ENCODE measurements at places on chromosomes 5 and 9.
A peak's percentile ranks its signal among the peaks of the same experiment; 100 is the strongest.

GRCh38 chr9:32550150-32550561 is 2.0 kb upstream of the SMIM27 start:
- peak; percentile 30 for DNase-seq

GRCh38 chr9:14198841-14199455 is 115.0 kb downstream of the NFIB start:
- DNase-seq: peak; percentile 65

DNA sequence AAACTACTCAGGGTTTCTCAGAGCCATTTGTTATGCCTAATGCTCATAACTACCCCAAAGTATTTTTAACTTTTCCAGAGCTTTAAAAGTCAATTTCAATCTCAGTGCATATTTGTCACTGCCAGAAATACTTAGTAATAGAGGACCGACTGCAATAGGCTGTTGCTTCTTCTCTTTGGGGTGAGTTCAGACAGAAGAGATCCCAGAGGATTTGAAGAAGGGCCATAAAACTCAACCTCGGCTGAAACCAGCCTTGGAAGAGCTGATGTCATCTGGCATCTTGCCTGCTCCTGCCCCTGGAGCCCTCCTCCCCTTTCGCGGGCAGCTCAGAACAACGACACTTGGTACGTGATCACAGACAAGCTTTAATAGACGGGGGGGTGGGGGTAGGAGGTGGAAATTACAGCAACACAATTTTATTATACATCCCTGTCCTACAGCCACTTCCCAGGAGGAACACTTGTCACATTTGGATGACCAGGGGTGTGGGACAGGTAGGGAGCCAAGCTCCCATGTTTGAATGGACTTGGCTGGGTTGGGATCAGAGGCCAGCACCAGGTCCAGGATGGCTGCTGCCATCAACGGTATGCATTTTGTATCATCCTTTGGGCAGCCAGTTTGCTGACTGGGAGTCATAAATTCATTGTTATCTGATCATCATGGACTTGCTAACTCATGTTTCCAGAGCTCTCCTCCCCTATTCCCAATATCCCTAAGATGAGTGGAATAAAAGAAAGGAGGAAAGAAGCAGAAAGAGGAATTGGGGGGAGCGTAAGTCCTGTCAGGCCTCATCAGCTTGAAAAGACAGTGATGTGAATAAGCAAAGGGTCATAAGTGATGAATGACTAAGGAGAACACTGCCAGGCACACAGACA is 186.6 kb upstream of the PANK3 start:
- peak; percentile 84 for DNase-seq

DNA sequence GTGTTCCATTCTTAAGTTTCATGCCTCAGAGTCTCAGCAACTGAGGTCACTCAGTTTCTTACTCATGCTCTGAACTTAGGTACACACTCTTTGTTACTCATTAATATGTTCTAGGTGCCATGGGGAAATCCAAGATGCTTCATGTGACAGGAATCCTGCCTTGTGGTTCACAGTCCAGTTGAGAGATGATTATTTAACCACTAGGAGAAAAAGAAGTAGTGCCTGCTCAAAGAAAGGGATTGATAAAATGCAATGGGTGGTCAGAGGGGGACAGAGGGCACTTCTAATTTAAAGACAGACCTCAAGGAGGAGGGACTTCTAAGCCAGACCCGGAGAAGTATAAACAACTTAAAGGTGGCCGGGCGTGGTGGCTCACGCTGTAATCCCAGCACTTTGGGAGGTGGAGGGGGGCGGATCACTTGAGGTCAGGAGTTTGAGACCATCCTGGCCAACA is 69.0 kb downstream of the UGCG start:
- DNase-seq: peak; percentile 76

DNA sequence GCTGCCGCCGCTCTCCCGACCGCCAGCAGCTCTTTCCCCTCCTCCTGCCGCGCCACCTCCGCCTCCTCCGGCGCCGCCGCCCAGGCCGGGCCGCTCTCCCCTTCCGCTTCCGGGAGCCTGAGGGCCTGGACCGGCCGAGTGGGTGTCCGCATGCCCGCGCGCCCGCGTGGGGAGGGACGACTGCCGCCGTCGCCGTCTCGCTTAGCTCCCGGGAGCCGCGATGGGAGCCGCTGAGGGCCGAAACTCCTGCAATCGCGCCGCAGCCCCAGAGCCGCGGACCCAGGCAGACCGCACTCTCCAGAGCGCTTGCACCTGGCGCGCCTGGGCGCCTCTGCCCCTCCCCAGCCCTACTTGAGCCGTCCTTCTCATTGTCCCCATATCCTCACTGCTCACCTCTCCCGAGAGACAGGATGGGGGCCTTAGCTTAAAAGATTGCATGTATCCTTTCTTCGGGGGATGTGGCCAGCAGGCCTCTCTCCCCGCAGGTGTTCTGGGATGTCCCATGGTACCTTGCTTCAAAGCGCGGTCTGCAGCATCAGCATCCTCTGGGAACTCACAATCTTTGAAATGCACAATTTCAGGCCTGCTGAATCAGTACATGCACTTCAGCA is at the start of gene ZDHHC21:
ZDHHC21 (minus strand) TSS at position 182 of the 611 bp plus-strand sequence. CDS start 19,092 bp downstream, outside the sequence.
- peak; percentile 92 for DNase-seq

DNA sequence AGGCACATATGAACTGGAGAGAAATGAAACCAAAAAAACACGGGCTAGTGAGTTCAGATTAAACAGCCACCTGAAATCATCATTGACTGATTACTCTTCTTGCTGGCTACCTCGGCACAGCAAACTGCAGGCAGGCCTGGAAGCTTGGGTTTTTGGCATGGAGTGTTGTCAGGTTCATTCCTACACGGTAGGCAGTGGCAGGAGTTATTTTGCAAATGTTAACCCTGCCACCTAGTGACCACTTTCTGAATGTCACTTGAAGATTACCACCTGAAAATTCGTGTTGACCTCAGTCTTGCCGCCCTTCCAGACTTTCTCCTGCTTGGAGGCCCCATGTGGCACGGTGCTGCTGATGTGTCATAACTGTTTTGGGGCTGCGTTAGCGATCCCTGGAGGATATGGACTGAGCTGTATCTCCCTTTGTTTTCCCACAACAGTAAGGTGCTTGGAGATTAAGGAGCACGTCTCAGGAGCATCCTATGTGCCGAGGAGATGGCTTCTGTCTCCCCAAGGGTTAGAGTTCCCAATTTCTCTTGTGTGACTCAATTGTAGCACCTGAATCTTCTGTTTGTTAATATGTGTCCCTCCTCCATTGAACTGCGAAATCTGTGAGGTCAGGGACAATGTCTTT is 12.7 kb upstream of the CD180 start:
- peak; percentile 85 for DNase-seq

DNA sequence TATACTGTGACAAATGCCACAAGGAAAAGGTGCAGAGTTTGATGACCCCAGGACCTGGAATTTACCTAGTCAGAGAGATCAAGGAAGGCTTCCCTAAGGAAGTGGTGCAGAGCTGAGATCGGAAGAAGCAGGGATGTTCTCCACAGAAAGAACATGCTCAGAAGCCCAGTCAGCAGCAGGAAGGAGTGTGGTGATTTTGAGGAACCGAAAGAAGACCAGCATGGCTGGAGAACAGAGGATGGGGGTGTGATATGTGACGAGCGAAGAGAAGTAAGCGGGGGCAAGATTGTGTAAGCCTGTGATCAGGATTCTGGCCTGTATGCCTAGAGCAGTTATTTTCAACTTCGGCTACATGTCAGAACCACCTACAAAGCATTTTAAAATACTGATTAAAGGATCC is 18.7 kb upstream of the PIK3R1 start:
- no peak for DNase-seq

DNA sequence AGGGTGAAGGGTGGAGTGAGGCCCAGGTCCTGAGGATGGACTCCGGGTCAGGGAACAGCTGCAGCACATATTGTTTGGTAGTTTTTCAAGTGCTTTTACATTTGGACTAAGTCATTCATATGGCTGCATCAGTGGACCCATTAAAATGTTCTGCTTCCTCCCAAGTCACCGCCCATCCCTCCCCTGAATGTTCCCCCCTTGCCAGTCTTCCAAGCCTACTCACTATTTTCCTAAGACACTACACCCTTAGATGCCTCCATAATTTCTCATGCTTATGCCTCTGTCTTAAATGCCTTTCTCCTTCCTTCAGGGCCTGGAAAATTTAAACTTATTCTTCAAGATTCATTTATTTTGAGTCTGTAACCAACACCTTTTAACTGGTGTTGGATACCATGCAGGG is 86.6 kb upstream of the NR4A3 start:
- no peak for DNase-seq

DNA sequence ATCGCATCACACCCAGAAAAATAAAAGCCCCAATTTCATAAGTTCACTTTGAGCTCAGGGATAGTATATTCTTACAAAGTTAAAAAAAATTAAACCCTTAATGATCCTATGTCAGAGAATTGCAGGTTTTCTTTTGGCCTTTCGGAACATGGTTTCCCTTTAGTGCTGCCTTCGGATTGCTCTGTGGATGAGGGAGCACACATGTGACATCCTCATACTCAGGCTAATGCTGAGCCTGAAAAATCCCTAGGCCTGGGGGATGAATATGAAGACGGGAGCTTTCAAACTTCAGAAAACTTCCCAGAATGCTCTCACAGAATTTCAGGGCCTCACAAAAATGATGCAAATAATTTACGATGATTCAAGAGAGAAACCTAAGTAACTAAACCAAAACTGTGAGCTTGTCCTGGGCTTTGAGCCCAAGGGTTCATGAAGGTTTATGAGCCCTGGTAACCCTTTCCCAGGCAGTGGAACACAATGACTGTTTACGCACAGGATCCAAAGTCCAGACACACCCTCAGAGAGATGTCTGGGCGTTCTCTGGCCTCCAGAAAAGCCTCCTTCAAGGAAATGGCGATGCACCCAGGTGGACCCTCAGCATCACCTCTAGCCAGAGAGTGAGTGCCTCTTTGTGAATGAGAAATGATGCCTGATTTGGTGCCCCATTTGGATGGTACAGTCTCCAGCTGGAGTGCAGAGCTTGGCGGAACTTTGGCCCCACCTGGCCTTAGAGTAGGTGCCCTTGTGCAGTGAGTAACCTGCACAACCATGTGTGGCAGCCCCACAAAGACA is 145.4 kb downstream of the ENTREP1 start:
- DNase-seq: no peak

DNA sequence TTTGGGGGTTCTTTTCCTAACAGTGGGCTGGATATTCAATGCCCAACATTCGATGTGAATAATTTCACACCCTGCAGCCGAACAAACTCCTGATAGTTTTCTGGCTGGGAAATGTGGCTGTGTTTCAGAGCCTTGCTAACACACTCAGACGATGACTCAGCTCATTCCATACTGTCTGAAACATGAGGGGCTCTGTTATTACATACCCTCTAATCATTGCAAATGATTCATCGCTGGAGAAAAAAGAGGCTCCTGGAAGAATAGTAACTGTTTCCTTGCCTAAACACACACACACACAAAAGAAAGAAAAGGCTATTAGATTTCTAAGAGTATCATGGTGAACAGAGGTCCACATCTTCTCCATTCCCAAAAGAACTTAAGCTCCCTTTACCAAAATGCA is 75.8 kb downstream of the OXCT1 start:
- DNase-seq: peak; percentile 79
